ENCODE measurements at places on chromosomes 2 and 18.

GRCh38 chr2:129178356-129178755 is 801.1 kb upstream of the RAB6C start:
- DNase-seq, result no peak

- DNase-seq, result no peak
Measured at GRCh38 chr2:69566669-69567068, 76.9 kb downstream of the AAK1 start.

DNA sequence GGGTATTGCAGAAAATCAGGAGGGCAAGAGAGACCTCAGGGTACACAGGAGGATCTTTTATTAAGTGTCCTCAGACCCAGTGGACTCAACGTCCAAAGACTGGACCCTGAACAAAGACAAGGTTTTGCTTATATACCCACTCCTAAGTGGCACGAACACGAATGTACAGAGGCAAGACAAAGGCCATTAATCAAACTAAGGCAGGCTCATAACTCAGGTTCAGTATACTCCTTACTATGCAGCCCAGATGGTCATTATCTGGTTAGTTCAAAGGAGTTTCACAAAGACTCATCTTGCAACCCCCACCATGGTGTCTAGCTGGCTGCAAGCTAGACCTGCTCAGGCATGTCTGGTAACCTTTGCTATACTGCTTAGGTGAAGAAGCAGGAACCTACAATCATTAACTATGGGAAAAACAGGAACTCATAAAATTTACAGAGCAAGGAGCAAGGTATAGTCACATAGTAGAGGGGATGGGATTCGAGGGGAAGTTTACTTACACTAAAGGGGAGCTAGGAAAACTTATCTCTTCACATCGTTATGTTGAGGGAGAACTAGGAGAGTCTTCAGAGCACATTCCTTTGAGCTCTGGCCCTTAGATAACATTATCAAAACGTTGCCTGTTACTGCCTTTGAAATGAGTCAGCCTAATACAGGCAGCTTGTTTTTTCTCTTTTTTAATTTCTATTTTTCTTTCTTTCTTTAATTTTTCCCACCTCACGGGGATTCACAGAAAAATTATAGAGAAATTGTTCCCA is 33.9 kb downstream of the SLC4A3 start:
- DNase-seq, result no peak

GRCh38 chr18:22765896-22766295 is 167.2 kb upstream of the RBBP8 start:
- no peak for DNase-seq

- peak; percentile 46 for DNase-seq
Measured at GRCh38 chr2:136019306-136019705, 33.9 kb upstream of the DARS1 start.

DNA sequence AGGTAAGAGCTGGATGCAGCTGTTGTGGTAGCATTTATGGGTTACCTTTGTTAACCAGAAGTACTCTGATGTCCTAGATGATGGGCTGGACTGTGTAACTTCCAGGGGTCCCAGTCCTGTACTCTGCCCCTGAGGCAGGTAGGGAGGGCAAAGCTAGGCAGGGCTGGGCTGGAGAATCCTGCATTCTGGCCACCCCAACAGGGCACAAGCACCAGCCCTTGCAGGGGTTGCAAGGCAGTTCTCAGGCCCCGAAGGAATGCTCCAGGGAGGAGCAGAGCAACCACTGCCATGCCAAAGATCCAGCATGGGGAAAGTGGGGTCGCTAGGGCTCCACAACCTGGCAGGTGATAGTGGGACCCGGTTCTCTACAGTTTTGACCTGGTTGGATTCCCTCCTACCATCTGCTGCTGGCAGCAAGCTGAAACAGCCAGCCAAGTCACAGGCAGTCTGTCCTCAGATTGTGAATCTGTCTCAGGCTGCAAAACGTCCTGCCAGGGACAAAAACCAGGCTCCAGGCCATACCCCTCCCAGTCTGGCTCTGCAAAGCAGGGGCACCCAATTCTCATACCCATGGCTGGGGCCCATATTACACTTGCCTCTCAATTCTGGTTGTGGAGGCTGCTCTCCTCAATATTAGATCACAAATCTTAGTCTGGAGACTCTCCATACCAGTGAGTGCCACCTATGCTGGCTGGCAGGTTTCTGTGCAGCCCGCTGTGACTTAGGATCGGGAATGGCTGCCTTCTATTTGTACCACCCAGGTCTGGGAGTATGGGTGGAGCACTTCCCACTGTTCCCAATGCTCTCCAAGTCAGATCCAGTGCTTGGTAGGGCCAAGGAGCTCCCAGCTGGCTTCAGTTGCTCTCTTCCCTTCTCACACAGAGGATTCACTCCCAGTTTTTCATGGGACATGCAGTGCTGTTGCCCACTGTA is 61.1 kb downstream of the SMCHD1 start:
- DNase-seq, result no peak

GRCh38 chr18:43009674-43010073 is 105.8 kb downstream of the RIT2 start:
- no peak for DNase-seq

DNA sequence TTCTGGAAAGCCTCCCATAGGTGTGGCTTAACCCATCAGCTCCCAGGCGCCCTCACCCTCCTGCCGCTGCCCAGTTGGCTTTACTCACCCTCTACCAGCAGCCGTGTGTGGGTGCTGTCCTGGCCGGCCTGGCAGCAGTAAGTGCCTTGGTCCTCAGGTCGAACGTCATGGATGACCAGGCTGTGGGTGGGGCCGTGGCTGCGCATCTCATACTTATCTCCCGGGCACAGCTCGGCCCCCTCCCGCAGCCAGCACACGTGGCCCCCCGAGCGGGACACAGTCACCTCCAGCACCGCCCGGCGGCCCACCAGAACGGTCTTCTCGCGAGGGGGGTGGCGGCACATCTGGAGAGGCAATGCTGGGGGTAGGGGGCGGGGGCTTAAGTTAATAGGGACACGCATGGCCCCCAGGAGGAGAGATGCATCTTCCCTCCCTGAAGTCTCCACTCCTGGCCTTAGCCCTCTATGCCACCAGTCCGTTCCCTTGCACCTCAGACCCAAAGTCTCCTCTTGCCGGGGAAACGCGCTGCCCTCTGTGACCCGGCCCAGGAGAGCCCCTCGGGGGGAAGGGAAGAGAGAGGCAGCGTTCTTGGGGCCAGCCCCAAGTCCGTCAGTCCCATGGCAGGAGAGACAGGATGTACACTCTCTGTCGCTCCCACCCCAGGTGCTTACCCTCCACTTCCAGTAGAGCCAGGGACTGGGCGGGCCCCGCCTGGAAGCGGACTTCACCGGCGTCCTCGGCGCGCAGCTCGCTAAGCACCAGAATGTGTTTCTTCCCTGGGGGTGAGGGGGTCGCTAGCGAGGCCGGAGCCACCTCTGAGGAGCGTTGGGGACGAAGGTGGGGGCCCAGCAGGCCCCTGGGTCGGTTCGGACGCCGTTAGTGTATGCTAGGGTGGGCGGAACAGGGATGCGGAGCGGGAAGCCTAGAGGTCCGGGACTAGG is 7.9 kb downstream of the TMEM198 start:
- no peak for DNase-seq

GRCh38 chr2:230602562-230603230 is 109.9 kb upstream of the CAB39 start:
- DNase-seq, result peak; percentile 75

DNA sequence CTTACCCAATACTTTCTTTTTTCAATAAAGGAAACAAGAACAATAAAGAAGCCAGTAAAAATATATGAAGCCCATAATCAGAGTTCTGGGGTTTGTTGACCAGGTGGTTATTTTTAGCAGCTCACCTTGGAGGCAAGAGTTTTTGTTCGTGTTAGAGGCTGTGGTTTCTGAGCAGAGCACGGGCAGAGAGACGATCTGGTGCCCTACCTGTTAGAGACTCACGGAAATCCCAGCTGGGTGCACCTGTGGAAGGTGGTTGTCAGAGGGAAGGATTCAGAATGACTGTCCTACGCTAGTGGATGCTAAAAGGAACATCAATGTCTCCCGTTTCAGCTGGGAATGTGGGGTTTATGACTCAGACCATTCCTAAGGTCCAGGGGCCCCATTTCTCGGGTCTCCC is 87.6 kb downstream of the NRP2 start:
- no peak for DNase-seq

GRCh38 chr2:131055169-131056065 is 37.8 kb downstream of the FAM168B start:
- no peak for DNase-seq

- no peak for DNase-seq
Measured at GRCh38 chr18:42296723-42297122, 341.7 kb downstream of the PIK3C3 start.
